ENCODE measurements at places on chromosomes 6 and 20.

GRCh38 chr6:31794294-31794865 lies 1.2 kb downstream of the VARS1 start:
- peak; percentile 56 for DNase-seq

GRCh38 chr6:32178547-32179440 lies 589 bp downstream of the RNF5 start:
- peak; percentile 60 for DNase-seq

GRCh38 chr6:40485300-40485699 lies 101.9 kb downstream of the LRFN2 start:
- no peak for DNase-seq

DNA sequence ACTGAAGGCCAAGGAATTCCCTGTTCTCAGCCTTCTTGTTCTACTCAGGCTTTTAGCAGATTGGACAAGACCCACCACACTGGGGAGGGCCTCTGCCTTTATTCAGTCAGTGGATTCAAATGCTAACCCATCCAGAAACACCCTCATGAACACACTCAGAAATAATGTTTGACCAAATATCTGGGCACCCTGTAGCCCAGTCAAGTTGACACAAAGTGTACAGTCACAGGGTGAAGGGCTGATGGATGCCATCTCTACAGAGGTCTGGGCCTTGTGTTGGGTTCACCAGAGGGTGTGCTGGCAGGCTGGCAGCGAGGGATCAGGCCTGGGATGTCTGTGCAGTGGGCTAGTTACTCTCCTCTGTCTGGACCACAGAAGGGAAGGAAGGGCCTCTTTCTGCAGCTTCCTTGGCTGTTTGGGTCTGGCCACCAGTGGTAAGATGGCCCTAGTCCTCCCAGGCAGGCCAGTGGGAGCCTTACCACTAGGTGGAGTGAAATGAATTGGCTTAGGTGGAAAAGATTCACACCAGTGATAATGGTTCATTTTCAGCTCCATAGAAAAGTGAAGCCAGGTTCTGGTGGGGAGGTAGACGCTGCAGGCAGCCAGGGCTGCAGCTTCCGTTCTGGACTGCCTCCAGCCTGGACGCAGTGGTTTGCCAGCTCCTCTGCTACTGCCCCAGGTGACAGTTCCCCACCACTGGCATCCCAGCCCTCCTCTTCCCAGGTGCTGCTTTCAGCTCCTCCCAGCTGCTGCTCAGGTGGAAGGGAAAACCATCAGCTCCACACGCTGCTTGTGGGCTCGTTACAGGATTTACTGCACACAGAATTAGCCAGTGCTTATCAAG lies 9.2 kb downstream of the TUBB2A start:
- DNase-seq: no peak

- DNase-seq: peak; percentile 45
Measured at GRCh38 chr6:141752677-141753076, 380.0 kb upstream of the GJE1 start.

- DNase-seq: no peak
Measured at GRCh38 chr6:94289131-94289530, 869.8 kb upstream of the EPHA7 start.

- no peak for DNase-seq
Measured at GRCh38 chr6:19757036-19757435, 80.1 kb upstream of the ID4 start.

- DNase-seq: no peak
Measured at GRCh38 chr6:121794630-121795029, 359.2 kb downstream of the GJA1 start.

DNA sequence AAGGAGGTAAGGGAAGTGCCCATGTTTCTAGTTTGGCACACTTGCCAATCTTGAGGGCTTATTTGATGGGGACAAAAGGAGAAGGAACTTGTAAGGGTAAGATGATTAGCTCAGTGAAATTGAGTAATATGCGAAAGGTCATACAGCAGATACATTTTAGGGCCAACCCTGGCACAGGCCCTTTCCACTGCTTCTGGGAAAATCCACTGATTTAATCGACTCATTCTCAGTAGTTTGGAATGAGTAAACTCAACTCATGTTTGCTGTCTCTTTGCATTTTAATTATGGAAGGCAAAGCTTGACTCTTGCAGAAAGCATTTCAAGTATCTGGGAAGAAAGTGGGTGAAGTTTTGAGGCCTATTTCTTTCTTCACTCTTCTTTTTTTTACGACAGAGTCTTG lies 20.0 kb downstream of the PHF20 start:
- no peak for DNase-seq

GRCh38 chr6:164066335-164066734 lies 651.8 kb downstream of the QKI start:
- DNase-seq: no peak

Data from DMS53 (cell line).